NCI-H1092 treated with DMSO at 0.1 percent for 48 hours (cell line): ENCODE measurements at places on chromosomes 1 and 21.

- DNase-seq, result no peak
Observed at GRCh38 chr1:83850834-83851233, 148.1 kb downstream of the TTLL7 start.

DNA sequence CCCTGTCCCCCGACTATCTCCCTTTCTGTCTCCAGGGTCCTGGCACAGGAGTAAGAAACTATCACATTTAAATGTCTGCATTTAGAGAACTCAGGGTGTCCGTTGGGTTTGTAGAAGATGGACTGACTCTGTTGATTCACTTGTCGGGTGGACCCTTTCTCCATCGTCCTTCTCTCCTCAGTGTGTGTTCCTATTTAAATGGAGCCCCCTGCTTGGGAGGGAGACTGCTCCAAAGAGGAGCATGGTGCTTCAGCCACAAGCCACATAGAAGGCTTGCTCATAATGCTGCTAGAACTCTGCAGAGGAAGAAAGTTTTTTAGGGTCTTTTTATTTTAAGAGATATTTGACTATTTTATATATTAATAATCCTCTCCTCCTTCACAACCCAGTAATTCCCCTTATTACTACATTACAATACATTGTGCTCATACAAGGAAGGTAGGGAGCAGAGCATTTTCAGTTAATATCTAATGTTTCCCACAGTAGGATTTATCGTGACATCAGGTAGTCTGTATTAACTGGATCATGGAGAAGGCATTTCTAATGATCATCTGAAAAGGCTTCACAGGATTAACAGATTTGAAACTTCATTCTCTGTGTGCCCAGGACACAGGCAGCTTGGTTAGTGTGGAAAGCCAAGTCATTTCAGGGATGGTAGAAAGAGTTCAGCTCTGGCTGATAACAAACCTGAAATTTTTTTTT, 13.8 kb downstream of the FGGY start:
- DNase-seq, result no peak

DNA sequence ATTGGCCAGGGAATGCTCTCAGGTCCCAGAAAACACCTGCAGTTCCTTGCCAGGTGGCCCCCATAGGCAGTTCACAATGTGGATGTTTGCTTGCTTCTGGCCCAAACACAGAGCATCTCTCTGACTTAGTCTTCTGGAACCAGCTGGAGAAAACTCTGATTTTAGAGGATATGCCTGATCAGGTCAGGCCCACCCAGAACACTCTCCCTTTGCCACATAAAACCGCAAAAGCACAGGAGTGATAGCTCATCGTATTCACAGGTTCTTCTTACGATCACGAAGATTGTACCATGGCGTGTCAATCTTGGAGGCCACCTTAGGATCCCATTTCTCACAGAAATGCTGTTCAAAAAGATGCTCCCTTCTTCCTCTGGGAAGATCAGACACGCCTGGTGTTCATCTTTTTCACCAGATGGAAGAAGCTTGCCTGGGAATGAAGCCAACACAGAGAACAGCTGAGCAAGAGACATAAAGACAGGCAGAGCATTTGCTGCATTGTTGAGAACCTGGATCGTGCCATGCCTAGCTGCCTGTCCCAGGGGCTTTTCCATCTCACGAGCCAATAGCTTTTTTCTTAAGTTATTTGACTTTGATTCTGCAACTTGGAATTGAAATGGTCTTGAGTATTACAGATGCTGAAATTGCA, 11.6 kb upstream of the CD247 start:
- peak; percentile 39 for DNase-seq

GRCh38 chr1:64363111-64363510, 106.8 kb upstream of the CACHD1 start:
- DNase-seq, result no peak

GRCh38 chr1:183164963-183165362, 21.1 kb upstream of the LAMC2 start:
- no peak for DNase-seq

DNA sequence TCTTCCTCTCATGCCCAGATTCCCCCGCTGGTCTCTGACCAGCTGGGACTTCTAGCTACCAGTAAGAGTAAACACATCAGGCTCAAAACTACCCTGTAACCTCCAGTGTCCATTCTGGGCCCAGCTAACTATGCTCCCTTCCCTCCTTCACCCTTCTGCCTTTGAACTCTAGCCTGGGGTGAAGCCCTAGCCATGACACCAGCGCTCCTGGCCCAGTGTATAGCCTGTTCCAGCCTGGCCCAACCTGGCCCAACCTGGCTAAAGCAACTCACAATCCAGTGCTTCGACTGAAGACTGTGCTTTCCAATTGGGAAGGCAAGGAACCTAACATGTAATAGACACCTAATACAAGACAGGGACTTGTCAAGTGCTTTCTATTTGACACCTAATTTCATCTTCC, 27.6 kb downstream of the CSMD2 start:
- no peak for DNase-seq

GRCh38 chr1:112934577-112934976, 21.4 kb downstream of the SLC16A1 start:
- no peak for DNase-seq

GRCh38 chr1:35112668-35113067, 33.5 kb downstream of the ZMYM1 start:
- DNase-seq, result no peak

DNA sequence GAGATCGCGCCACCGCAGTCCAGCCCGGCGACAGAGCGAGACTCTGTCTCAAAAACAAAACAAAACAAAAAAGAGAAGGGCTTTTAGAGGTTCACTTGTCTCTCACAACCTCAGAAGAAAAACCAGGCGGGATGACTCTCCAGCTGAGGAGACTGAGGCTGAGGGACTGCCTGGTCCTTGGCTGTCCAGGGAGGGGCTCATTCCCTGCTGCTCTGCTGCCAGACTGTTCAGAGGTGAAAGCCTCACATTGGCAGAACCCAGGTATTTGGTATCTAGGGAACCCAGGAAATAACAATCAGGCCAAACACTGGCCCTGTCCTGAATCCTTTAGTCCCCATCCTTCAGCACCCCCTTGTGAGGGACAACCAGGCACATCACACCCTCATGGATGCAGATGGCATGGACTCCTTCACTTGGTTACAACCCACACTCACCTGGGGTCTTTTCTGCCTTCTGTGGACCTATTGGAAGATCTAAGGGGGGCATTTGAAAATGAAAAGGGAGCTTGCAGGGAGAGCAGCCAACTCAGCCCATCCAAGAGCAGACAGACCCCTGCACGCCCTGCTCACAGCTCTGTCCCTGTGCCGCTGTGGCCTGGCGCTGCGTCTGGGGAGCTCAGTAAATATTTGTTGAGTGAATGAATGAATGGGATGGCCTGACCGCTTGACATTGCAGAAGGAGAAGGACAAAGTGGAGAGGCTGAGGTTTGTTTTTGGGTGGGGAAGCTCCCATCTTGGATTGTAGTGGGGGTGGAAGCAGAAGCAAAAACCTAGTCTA, 33.4 kb downstream of the CD247 start:
- no peak for DNase-seq

GRCh38 chr1:21000245-21000594, 176.5 kb downstream of the EIF4G3 start:
- DNase-seq, result no peak

DNA sequence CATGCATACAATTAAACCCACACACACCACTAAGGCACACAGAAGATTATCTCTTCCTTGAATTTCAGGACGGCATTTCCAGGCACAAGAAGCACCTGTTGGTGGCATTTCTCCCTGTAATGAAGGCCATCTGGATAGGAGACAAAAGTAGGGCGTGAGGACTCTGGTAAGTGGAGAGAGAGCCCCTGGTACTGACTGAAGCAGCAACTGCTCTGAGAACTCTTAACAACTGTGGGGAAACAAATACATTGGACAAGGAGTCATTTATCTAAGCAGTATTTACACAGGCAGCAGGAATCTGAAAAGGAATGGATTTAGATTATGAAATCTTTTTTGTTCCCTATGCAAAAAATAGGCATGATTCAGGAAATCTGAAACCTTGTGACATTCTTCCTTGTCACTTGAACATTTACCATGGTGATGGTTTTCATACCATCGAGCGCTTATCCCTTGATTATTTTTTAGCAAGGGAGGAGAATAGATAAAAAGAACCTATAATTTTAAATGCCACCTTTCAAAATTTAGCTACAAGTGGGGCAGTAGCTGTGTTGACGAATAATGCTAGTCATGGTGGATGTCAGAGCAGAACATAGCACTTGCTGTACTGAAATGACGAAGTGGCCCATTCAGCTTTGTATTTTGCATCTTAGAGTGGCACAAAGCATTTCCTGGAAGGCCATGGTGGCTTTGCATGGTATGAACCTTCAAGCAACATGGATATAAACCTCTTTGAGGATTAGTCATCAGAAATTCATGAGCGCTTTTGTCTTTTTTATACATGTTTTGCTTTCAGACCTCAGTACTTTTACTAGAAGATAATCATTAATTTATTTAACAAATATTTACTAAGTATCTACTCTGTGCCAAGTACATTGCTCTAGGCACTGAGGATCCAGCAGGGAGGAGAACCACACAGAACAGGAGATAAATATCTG, 362.0 kb downstream of the ADGRL2 start:
- peak; percentile 50 for DNase-seq

DNA sequence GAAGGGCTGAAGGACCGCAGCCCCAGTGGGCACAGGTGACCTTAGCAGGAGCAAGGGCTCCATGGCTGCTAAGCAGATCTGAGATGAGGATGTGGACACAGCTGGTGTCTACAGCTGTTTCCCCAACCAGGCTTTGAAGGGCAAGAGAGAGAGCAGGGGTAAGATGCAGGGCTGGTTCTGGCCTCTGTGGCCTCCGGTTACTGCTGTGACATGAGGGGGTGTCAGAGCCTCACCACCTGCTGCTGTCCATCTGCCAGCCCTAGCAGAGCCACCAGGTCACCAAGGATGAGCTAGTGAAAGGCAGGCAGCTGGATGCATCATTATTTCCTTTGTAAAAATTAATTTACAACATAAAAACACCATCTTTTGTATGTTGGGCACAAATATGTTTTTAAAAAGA, 33.4 kb downstream of the OBSCN start:
- no peak for DNase-seq

- DNase-seq, result no peak
Observed at GRCh38 chr1:85734931-85735330, 26.7 kb upstream of the ZNHIT6 start.

- no peak for DNase-seq
Observed at GRCh38 chr21:28719723-28720122, 273.0 kb downstream of the LTN1 start.
